ENCODE measurements at places on chromosomes 6 and 20.
A peak's percentile ranks its signal among the peaks of the same experiment; 100 is the strongest.

- no peak for DNase-seq
Observed at GRCh38 chr6:42787063-42787472, 5.2 kb downstream of the BICRAL start.

DNA sequence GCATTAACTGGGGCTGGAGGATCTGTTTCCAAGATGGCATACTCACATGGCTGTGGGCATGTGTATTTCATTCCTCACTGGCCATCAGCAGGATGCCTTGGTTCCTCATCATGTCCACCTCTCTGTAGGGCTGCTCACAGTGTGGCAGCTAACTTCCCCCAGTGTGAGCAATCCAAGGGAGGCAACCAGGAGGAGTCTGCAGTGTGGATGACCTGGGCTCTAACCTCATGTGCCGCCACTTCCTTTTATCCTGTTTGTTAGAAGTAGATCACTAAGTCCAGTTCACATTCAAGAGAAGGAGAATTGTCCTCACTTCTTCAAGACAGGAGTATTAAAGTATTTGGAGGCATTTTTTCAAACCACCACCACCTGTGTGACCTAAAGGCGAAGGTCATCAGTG, 54.4 kb downstream of the MTHFD1L start:
- DNase-seq = no peak

DNA sequence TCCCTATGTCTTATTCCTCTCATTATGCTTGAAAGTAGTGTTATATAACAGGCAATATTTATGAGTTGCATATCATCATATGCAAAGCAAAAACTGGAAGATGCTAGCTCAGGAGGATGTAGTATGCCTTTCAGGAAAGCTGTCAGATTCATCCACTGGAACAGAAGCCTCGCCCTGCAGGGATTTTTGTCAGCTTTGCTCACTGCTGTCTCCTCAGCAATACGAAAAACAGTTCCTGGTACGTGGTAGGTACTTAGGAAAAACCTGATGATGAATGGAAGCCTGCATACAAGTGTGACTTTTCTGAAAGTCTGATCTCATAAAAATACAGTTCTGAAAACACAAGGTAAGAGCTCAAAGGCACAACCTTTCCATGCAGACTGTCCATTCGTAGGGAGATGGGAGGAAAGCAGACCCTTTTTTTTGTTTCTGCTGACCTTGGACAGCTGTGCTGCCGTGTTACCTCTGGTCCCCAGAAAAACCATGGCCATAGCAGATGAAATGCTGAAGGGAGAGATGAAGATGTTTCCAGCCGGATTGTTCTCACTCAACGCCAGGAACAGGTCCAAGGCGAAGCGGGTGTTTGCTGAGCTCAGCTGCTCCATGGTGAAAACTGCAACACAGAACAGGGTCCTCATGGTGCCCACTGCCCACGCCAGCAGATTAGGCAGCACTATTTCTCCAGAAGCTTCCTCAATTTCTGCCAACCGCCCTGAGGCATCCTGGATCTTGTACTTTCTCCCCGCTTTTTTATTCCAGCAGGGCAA, 1.5 kb downstream of the SERPINB1 start:
- no peak for DNase-seq

- peak; percentile 24 for DNase-seq
Observed at GRCh38 chr20:19021406-19022117, 190.9 kb upstream of the SLC24A3 start.

DNA sequence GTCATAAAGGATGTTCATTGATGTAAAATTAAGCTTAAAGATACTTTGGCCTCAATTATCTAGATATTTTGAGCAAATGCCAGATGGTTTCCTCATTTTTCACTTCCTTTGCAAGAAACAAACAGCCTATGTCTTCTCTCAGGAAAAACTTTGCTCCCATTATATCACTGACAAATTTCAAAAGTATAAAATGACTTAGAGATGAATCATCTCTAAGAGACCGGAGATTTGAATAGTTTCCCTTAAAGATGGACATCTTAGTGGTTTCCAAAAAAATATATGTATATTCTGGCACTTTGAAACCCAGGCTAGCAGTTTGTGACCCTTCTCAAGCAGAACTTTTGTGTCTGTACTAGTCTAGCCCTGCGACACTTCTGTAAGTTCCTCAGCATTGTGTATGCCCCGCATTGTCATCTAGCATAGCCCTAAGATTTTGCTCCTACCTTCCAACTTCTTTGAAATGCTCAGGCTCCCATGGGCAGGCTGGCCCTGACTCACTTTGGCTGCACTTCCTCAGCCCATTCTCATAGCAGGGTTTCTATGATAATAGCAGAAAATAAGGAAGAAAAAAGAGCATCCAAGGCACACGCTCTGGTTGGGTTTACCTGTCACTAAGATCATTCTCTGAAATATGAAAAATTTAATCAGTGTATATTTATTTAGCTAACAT, 25.7 kb upstream of the POU3F2 start:
- DNase-seq = no peak

DNA sequence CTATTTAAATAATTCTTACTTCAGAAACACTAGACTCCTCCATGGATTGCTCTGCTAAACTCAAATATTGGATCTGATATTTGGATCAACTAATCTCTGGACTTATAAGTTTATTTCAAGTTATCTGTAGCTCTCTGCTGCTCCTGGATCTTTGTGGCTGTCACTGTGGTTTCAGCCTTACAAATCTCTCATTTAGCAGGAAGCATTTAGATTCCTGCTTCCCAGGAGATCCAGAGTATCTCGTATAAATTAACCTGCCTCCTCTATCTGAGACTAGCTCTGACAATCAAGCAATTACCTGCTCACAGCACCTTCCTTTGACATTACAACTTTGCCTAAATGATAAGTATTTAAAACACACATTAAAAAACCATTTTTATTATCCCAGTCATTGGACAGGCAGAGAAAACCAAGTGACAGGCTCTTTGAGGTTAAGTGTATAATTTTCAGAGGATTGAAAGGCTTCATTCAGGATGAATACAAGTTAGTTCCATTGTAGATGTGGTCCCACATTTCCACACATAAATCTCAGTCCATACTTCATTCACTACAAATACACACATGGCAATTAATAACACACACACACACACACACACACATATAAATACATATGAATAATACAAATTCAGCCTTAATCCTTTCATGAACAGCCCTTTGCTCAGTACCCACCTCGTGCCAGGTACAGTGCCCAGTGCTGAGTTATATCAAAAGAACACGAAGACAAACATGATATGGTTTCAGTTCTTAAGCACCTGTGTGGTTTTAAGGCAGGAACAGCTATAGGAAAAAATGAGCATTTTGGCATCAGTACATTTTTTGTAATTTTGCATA, 55.5 kb upstream of the PLCB1 start:
- DNase-seq = no peak

- no peak for DNase-seq
Observed at GRCh38 chr6:36608788-36609563, 14.8 kb downstream of the SRSF3 start.

- DNase-seq = no peak
Observed at GRCh38 chr6:117078624-117079023, 186.7 kb upstream of the VGLL2 start.

Data from ureter (tissue), 1 donor.